ENCODE measurements at places on chromosomes 3 and 15.

DNA sequence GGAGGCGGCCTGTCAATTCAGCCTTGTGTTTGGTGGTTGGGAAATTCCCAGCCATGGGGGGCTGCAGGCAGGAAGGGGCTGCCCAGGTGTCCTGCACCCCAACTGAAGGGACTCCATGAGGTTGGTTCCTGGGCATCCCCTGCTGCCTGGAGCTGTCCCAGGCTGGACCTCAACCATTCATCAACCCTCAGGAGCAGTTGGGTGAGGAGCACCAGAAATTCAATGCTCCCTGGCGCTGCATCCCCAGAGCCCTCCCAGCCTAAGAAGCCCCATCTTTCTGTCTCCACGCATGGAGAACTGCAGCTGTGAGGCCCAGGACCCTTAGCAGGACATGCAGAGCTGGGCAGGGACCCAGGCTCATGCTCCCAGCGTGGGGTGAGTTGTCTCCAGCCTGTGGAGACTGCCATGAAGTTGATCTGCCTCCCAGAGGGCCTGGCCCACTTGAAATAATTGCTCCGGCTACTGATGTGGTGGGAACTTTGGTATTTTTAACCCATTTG lies 8.0 kb upstream of the SEMA3B start:
- DNase-seq: no peak

DNA sequence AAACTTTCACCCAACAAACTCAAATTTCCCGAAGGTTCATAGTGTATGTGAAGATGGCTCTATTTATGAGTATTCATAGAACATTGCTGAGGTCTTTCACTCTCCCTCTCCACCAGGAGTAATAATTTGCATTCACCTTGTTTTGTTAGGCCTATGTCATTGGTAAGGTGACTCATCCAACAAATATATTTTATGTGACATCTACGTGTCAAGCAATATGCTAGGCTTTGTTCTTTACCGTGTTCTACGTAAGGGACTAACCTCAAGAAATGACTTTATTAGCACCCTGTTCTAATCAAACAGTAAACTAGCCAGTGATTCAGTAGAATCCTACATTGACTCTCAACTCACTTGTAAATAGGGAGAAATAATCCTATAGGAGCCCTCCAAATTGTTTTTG lies 334.4 kb downstream of the FGF12 start:
- DNase-seq: no peak

- peak; percentile 61 for DNase-seq
Measured at GRCh38 chr15:86754846-86755245, 675.2 kb downstream of the AGBL1 start.

- DNase-seq: no peak
Measured at GRCh38 chr3:13426591-13426990, 6.5 kb upstream of the NUP210 start.

DNA sequence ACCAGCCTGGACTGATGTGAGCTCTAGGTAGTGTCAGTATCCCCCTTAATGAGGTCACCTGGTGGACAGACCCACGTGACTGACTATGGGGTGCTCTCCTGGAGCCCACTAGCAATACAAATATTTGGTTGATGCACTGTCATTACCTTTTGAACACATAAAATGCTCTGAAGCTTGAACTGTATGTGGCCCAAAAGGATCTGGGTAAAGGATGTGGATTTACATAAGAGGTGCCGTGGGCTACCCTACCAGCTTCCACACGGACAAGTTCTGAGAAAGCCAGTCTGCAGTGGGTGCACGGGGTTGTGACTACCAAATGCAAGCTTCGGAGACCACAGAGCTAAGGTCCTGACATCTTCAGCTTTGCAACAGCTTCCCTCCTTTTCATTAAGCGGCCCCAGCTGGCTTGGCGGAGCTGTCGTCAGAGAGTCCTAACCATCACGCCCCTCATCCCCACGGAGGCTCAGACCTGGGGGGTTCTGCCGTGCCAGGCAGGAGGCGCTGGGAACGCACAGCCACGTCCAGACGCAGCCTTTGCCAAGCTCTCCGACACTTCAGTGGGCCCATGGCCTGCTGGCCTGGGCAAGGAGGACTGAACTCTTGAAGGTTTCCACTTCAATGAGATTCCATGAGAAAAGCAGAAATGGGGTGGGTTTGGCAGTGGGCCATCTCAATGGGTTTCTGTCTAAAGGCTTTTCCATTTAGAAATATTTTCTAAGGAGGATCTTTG lies 228.3 kb downstream of the ADAMTS17 start:
- DNase-seq: no peak

DNA sequence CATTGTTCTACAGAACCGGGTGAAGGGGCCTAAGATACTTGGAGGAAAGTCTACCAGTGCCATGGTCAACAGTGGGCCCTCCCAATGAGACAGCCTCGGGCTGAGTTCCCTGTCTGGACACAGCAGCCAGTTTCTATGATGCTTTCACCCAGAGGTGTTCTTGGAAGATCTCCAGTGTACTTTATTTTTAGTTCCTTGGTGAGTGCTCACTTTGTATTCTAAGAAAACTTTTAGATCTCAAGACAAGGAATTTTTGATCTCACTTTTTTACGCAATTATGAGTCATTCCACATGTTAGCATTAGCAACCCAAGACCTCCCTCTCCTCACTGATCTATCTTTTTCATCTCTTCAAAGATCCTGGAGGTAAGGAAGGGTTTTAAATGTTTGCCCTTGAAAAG lies 287.7 kb downstream of the RORA start:
- no peak for DNase-seq

GRCh38 chr15:67251318-67251717 lies 3.1 kb downstream of the AAGAB start:
- no peak for DNase-seq
